ENCODE measurements at places on chromosomes 2 and 18.

GRCh38 chr2:15646661-15647060 is 55.0 kb downstream of the DDX1 start:
- no peak overlapping the region for H3K4me3 ChIP-seq
- H3K27ac ChIP-seq: no peak overlapping the region
- H3K4me1 ChIP-seq: no peaks in the 10 kb centered on the region
- no peaks in the 10 kb centered on the region for H3K27me3 ChIP-seq

- no peak overlapping the region for H3K4me3 ChIP-seq
- H3K36me3 ChIP-seq: no peaks in the 10 kb centered on the region
- peak overlapping the region; percentile 64 for H3K27ac ChIP-seq
- no peak for DNase-seq
- H3K4me1 ChIP-seq: peaks cover 50% of the 10 kb centered on the region
- H3K27me3 ChIP-seq: no peaks in the 10 kb centered on the region
Measured at GRCh38 chr2:46259777-46260168, 37.4 kb upstream of the EPAS1 start.

- H3K36me3 ChIP-seq: peaks cover 3% of the 10 kb centered on the region
- no peaks in the 10 kb centered on the region for H3K27me3 ChIP-seq
- no peaks in the 10 kb centered on the region for H3K4me1 ChIP-seq
- DNase-seq: peak; percentile 45
- no peak overlapping the region for H3K27ac ChIP-seq
Measured at GRCh38 chr2:213306316-213306942, 22.2 kb downstream of the SPAG16 start.

DNA sequence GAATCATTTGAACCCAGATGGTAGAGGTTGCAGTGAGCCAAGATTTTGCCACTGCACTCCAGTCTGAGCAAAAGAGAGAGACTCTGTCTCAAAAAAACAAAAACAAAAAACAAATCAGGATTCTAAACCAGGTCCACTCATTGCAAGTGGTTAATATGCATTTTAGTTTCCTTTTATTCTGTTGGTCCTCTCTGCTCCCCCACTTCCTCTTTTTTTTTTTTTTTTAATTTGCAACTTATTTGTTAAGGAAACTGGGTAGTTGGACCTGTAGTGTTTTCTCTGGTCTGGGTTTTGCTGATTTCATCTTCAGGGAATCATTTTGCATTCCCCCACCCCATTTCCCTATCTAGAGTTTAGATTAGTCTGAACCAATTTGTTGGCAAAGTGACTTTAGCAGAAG is 14.0 kb downstream of the FER1L5 start:
- H3K27me3 ChIP-seq: no peaks in the 10 kb centered on the region
- H3K27ac ChIP-seq: no peak overlapping the region

DNA sequence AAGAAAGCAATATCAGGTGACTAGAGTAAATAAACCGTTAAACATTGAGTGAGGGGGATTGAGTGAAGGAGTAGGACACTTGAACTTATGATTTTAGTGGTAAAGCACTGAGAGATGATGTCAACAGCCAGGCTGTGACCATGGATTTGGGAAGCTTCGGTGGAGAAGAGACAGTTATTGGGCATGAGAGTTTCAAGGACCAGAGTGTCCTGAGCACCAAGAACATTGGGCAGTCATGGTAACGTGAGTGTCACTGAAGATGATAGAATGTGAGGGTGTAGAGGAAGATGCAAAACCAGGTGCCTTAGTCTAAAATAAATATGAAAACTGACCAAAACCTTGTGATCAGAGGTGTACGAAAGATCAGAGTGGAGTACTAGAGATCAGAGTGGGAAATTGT is 248.1 kb downstream of the ASXL3 start:
- no peaks in the 10 kb centered on the region for H3K4me1 ChIP-seq
- no peak overlapping the region for H3K4me3 ChIP-seq
- H3K36me3 ChIP-seq: no peaks in the 10 kb centered on the region
- no peak for DNase-seq
- H3K27ac ChIP-seq: no peak overlapping the region
- H3K27me3 ChIP-seq: no peaks in the 10 kb centered on the region

GRCh38 chr2:152319822-152320570 is 15.0 kb upstream of the FMNL2 start:
- no peak overlapping the region for H3K27ac ChIP-seq
- H3K4me1 ChIP-seq: no peaks in the 10 kb centered on the region
- no peaks in the 10 kb centered on the region for H3K36me3 ChIP-seq
- DNase-seq: no peak
- no peak overlapping the region for H3K4me3 ChIP-seq

GRCh38 chr18:41323044-41323443 is 632.0 kb upstream of the PIK3C3 start:
- no peak overlapping the region for H3K27ac ChIP-seq
- H3K4me1 ChIP-seq: no peaks in the 10 kb centered on the region
- DNase-seq: no peak
- no peak overlapping the region for H3K4me3 ChIP-seq

- no peak overlapping the region for H3K27ac ChIP-seq
- no peak for DNase-seq
- H3K4me3 ChIP-seq: no peak overlapping the region
- no peaks in the 10 kb centered on the region for H3K36me3 ChIP-seq
- no peaks in the 10 kb centered on the region for H3K4me1 ChIP-seq
Measured at GRCh38 chr2:75453384-75454240, 107.1 kb downstream of the EVA1A start.

GRCh38 chr18:79597176-79597830 is 82.3 kb upstream of the CTDP1 start:
- no peak overlapping the region for H3K27ac ChIP-seq
- DNase-seq: no peak
- no peaks in the 10 kb centered on the region for H3K27me3 ChIP-seq

DNA sequence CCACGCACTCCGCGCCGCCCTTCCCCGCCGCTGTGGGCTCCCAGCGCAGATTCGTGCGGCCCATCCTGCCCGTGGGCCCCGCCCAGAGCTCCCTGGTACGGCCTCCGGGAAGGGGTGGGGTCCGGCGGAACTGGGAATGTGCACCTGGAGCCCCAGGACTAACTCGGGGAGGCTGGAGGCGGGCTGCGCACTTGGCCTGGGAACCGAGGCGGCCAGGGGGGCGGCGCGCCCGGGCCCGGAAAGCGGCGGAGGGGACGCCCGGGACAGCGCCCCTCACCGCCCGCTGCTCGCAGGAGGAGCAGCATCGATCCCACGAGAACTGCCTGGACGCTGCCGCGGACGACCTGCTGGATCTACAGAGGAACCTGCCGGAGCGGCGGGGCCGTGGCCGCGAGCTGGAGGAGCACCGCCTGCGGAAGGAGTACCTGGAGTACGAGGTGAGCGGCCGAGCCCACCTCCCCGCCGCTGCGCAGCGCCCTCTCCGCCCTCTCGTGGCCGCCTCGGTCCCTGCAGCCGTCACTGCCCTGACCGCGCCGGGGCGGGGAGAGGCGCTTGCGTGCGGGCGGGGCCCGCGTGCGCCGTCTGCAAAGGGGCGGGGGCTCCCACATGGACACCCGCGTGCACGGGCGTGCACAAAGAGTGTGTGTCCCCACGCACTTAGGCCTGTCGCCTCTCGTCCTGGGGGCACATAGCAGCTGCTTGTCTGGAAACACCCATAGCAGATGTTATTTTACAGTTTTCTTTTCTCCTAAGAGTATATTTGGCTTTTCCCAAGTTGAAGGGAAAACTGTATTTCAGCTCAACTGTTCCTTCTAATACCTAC is 25.2 kb downstream of the PSD4 start:
- peaks cover 11% of the 10 kb centered on the region for H3K4me1 ChIP-seq
- H3K36me3 ChIP-seq: no peaks in the 10 kb centered on the region
- peak; percentile 81 for DNase-seq

GRCh38 chr2:42424033-42424432 is 63.0 kb upstream of the COX7A2L start:
- H3K36me3 ChIP-seq: no peaks in the 10 kb centered on the region
- H3K27me3 ChIP-seq: no peaks in the 10 kb centered on the region
- no peak overlapping the region for H3K4me3 ChIP-seq
- H3K4me1 ChIP-seq: no peaks in the 10 kb centered on the region
- no peak for DNase-seq
- no peak overlapping the region for H3K27ac ChIP-seq

DNA sequence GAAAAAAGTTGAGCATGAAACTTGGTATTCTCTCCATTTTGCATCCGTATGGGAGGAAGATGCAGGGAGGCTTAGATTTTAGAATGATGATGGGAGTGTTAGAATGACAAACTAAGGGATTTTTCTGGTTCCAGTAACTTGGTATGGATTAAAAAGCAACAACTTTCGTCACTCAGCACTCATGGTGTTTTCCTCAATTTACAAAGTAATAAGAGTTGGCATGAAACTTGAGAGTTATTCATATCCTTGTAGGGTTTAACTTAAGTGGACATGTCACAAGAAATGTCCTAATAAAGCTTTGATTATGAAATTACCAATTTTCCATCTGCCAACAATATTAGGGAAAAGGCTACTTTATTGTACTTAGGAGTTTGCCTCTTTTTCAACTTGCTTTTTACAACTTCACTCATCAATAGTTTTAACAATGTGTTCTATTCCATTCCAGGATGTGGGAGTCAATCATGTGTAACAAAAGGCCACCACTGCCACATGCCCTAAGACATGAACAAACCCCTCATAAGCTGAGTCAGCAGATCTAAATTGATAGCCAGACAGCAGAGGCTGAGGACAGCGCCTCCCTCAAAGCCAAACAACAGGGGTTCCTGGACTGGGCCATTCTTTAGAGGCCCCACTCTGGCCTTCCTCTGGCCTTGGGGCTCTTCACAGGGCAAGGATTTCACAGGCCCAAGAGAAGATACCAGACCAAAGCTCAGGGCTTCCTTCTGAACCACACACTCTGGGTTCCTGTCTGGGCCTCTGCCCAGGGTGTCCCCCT is 265.8 kb downstream of the TNS1 start:
- no peak overlapping the region for H3K27ac ChIP-seq
- H3K36me3 ChIP-seq: no peaks in the 10 kb centered on the region
- no peaks in the 10 kb centered on the region for H3K27me3 ChIP-seq
- H3K4me3 ChIP-seq: no peak overlapping the region
- H3K4me1 ChIP-seq: peaks cover 44% of the 10 kb centered on the region
- no peak for DNase-seq

GRCh38 chr2:1070601-1071000 is 120.0 kb downstream of the SNTG2 start:
- no peak overlapping the region for H3K4me3 ChIP-seq
- no peaks in the 10 kb centered on the region for H3K27me3 ChIP-seq
- DNase-seq: no peak
- H3K36me3 ChIP-seq: no peaks in the 10 kb centered on the region
